Lower lobe of right lung (tissue), 2 donors: ENCODE measurements at places on chromosomes 2 and 18. TPM values are rescaled to one million over a fixed set of nuclear protein-coding genes. Genes with fewer than 3 reads are reported as not detected.

Gene SH2D6
- 0.97 TPM for total RNA-seq

DNA sequence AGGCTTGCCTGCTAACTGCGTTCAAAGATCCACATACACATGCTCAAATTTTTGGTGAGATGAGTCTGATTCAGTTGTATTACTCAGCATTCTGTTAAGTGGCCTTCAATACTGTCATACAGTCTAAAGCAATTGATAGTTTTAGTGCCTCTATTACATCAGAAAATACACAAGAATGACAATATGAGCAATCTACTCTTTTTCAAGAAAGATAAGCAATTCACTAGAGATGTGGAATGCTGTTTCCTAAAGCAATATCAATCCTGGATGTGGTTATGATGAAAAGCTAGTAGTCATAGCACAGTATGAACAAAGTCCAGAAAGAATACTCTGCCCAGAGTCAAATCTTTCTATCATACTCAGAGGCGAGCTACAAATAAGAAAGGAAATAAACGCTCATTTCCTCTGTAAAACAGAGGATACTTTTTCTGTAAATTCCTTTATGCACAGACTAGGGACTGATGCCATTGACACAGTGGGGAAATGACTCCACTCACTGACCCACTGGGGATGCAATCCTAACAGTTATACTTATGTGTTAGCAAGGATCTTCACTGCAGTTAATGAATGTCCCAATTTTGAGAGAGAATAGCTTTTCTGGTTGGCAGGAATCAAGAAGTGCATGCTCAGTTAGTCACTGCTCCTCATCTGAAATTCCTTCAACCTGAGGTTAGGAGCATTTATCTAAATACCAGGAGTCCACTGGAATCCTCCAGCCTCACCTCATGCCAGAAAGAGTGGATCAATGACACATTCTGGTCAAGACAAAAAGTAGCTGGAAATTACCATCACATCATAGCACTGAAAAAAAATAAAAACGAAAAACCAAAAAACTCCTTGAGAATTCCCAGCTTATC is 83.3 kb downstream of the PDE11A start:
- H3K36me3 ChIP-seq, result no peaks in the 10 kb centered on the region
- no peak for DNase-seq
- H3K27me3 ChIP-seq, result no peaks in the 10 kb centered on the region
- no peaks in the 10 kb centered on the region for H3K4me1 ChIP-seq
- H3K4me3 ChIP-seq, result no peak overlapping the region
- no peak overlapping the region for H3K27ac ChIP-seq

Gene TUBB8B
- total RNA-seq, result 0.47 TPM

DNA sequence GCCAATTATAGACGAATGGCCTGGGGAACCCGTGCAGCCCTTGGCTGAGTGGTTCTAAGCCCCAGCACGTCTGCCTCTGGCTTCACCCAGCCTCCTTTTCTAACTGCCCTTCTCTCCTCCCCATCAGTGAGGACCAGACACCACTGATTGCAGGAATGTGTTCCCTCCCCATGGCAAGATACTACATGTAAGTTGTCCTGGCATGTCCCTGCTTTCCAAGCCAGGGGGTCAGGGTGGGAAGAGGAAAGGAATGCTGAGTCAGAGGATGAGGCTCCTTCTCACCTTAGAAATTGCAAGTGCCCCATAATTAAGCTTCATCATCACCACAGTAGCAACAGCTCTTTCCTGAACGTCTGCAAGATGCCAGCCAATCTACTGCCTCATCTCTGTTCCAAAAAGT is 4.8 kb downstream of the IL1F10 start:
- no peak for DNase-seq
- no peak overlapping the region for H3K4me3 ChIP-seq
- no peaks in the 10 kb centered on the region for H3K36me3 ChIP-seq
- no peaks in the 10 kb centered on the region for H3K4me1 ChIP-seq

DNA sequence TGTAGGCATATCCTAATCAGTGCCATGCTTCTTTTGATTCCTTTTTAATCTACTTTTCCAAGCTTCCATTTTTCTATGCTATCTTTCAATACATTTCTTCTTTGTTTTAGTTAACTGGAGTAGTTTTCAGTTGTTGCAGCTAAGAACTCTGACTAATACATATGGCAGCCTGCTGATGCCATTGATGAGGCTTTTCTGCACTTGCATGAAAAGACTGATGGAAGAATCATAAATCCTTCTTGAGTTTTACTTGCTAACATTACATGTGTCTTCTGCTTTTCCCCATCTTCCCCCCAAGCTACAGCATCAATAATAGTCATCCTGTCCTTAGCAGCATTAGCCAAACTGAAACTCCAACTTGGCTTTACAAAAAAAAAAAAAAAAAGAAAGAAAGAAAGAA is 203.3 kb downstream of the LRP1B start:
- no peak for DNase-seq
- H3K4me3 ChIP-seq, result no peak overlapping the region
- no peaks in the 10 kb centered on the region for H3K4me1 ChIP-seq

GRCh38 chr2:23657934-23658333 is 269.0 kb downstream of the ATAD2B start:
- no peaks in the 10 kb centered on the region for H3K36me3 ChIP-seq
- DNase-seq, result no peak
- no peaks in the 10 kb centered on the region for H3K4me1 ChIP-seq
- H3K27ac ChIP-seq, result no peak overlapping the region
- H3K27me3 ChIP-seq, result peaks cover 3% of the 10 kb centered on the region

- no peaks in the 10 kb centered on the region for H3K4me1 ChIP-seq
- no peak for DNase-seq
- H3K4me3 ChIP-seq, result no peak overlapping the region
These were observed 52.4 kb upstream of the STAT1 start for GRCh38 chr2:191066197-191066918.

Gene MAP2
- total RNA-seq, result 22.6 TPM

- peaks cover 11% of the 10 kb centered on the region for H3K4me1 ChIP-seq
- H3K4me3 ChIP-seq, result no peak overlapping the region
- no peaks in the 10 kb centered on the region for H3K36me3 ChIP-seq
- no peak overlapping the region for H3K27ac ChIP-seq
- DNase-seq, result no peak
These were observed 84.3 kb downstream of the GBX2 start for GRCh38 chr2:236083934-236084333.

DNA sequence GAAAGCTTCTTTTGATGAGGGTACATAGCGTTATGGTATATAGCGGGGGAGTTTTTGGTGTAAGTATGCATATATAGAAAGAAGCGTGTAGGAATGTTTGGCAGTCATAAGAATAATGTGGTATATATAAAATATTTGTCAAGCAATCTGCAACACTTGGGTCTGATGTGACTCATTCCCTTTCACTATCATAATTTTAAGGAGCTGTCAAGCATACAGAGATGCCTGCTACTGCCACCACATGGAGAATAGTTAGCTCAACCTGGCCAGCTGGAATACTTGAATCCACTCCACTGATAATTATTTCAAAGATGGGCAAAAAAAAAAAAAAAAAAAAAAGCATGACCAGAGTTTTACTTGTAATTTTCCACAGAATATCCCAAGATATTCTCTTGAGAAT is 559.8 kb upstream of the REG3G start:
- no peak for DNase-seq
- no peaks in the 10 kb centered on the region for H3K36me3 ChIP-seq
- H3K4me1 ChIP-seq, result no peaks in the 10 kb centered on the region
- H3K27me3 ChIP-seq, result no peaks in the 10 kb centered on the region

- no peak overlapping the region for H3K4me3 ChIP-seq
- peaks cover 19% of the 10 kb centered on the region for H3K36me3 ChIP-seq
- DNase-seq, result no peak
- H3K27me3 ChIP-seq, result no peaks in the 10 kb centered on the region
These were observed 19.8 kb downstream of the PIK3C3 start for GRCh38 chr18:41974796-41975201.

DNA sequence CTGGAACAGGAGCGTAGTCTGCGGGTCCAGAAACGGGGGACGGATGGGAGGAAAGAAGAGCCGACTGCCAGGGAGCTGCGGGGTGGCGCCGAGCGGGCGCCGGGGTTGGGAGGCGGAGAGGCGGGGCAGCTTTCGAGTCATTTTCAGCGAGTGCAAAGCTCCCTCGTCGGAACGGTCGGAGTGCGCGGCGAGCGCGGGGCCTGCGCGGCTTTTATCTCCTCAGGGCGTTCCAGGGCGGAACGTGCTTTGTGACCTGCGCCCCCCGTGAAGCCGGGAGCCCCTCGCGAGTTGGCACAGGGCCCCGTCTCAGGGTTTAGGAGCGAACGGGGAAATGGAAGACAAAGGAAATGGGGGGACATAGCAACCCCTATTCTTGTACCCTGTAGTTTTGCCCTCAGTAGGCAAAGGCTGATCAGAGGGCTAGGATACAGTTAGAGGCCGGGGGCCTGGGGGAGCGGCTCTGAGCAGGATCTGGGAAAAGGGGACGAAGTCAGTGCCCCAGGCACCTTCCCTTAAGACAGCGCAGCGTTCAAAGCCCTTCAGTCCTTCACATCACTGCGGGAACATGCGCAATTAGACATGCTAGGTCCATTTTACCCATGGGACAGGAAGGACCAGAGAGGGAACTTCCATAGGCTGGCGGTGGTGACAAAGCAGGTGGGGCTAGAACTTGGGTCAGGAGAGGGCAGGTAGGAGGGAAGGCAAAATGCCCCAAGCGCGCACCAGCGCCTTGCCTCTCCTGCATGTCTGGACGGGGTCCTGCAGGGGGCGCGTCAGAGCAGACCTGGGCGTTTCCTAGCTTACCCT is 60.1 kb upstream of the IL1RL1 start:
- peak overlapping the region; percentile 43 for H3K4me3 ChIP-seq
- H3K36me3 ChIP-seq, result no peaks in the 10 kb centered on the region
- H3K4me1 ChIP-seq, result peaks cover 15% of the 10 kb centered on the region
- H3K27ac ChIP-seq, result peak overlapping the region; percentile 61
- no peaks in the 10 kb centered on the region for H3K27me3 ChIP-seq
- DNase-seq, result peak; percentile 83

Gene SKOR2
- total RNA-seq, result not detected

DNA sequence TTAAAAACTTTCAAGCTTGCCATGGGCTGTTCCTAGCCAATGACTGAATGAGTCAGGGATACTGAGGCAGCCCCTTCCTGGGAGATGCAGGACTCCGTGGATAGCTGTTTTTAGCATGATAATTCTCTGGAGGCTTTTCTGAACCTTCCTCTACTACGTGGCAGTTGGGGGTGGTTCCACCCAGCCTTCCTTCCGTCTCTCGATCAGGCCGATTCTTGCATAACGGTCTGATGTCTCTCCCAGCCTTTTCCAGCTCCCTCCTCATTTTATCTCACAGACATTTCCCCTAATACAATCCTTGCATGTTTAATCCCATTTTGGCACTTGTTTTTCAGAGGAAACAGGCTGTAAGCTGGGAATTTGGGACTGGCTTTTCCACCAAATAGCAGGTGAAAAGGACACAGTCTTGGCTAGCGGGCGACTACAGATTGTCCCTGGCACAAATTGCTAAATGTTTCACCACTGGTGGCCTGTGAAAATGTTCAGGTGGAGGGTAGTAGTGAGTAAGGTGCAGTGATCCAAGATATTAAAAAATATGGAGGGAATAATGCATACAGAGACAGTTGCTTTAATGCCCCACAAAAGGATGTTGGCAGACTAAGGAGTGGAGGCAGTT is 21.0 kb upstream of the CTLA4 start:
- H3K4me3 ChIP-seq, result no peak overlapping the region
- H3K36me3 ChIP-seq, result no peaks in the 10 kb centered on the region
- DNase-seq, result no peak
- H3K4me1 ChIP-seq, result no peaks in the 10 kb centered on the region
- no peaks in the 10 kb centered on the region for H3K27me3 ChIP-seq

Gene CPO
- total RNA-seq, result not detected

Gene TWIST2
- 8.4 TPM for total RNA-seq

- H3K27me3 ChIP-seq, result no peaks in the 10 kb centered on the region
- peak overlapping the region; percentile 64 for H3K27ac ChIP-seq
- peaks cover 15% of the 10 kb centered on the region for H3K4me1 ChIP-seq
- H3K36me3 ChIP-seq, result no peaks in the 10 kb centered on the region
- H3K4me3 ChIP-seq, result no peak overlapping the region
These were observed 41.4 kb downstream of the SPP2 start for GRCh38 chr2:234091883-234092282.

DNA sequence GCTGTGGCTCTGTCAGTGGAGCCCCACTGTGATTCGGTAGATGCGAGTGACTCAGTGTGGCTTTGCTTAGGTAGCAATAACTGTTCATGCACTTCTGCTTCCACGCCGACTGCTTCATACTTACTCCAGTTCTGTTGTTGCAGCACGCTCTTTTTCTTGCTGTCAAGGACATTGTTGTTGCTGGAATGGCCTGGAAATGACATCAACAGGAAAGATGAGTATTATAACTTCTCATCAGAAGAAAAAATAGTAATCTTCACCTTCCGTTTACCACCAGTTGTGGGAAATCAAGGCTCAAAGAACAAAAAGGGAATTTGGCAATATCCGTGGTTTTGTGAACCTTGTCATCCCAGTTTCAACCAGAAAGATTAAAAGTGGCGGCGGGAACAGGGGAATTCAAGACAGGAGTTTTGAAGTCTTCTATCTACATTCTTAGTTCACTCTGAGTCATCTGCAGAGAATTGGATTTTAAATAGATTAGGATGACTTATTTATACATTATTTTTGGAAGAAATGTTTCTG is 8.3 kb downstream of the TM4SF20 start:
- DNase-seq, result no peak
- H3K27ac ChIP-seq, result no peak overlapping the region
- peaks cover 12% of the 10 kb centered on the region for H3K4me1 ChIP-seq
- no peak overlapping the region for H3K4me3 ChIP-seq
- no peaks in the 10 kb centered on the region for H3K36me3 ChIP-seq
- no peaks in the 10 kb centered on the region for H3K27me3 ChIP-seq

Gene CD207
- total RNA-seq, result 3.0 TPM

DNA sequence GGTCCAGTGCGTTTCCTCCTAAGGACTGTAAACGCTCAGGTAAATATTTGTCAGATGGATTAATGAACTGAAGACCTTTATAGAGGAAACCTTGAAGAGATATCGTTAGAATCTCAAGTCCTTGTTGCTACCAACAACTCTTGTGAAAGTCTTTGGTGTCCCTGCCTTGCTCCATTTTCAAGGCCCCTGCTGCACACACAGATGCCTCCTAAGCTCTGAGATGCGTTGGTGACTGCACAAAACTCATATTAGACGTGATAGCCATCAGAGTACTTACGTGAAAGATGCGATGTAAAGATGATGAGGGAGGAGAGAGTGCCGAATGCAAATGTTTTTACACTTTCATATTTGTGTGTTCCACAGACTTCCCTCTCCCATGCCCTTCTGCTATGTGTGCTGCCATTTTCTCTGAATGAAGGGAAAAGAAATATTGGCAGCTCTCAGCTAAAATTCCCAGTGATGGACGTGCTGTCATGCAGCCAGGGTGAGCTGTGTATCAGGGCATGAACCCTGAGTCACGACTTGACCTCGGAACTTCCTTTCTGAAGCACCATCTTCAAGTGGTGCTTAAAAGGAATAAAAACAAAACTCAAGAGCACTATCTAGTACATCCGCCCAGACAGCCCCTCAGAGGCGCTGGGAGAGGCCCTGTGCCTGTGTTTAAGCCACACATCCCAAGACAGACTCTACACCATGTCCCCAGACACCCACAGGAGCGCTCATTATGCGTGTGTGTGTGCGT is 117.4 kb downstream of the FAM210A start:
- no peak overlapping the region for H3K4me3 ChIP-seq
- DNase-seq, result no peak

Gene TRIM43
- not detected for total RNA-seq
